ENCODE measurements at places on chromosomes 13 and 19.

DNA sequence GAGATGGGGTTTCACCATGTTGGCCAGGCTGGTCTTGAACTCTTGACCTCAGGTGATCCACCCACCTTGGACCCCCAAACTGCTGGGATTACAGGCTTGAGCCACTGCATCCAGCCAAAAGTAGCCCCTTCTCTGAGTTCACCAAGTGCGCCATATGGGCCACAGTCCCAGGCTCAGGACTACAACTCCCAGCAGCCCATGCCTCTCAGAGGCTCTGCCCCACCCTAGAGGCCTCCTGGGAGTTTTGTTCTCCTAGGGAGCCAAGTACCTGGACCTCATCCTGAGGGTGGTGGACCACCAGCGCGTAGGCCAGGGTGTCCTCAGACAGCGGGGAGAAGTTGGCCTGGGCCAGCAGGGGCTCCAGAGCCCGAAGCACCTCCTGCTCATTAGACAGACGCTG is 18.8 kb downstream of the TMEM143 start:
- DNase-seq: no peak

DNA sequence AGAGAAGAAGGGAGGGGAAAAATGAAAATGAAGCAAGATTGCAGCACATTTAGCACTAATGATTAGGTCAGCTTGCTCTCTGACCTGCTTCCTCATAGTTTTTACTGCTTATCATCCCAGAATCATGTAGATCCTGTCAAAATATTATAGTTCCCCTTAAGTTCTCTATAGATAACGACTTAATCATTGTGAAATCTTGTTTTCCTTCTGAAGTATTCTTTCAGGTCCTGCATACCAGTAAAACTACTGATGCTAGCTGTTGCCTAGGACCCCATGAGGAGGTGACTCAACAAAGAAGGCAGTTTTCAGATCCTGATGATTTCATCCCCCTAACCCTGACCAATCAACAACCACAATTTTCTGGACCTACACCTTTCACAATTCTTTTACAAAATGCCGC is 1131.7 kb downstream of the SLITRK5 start:
- no peak for DNase-seq

DNA sequence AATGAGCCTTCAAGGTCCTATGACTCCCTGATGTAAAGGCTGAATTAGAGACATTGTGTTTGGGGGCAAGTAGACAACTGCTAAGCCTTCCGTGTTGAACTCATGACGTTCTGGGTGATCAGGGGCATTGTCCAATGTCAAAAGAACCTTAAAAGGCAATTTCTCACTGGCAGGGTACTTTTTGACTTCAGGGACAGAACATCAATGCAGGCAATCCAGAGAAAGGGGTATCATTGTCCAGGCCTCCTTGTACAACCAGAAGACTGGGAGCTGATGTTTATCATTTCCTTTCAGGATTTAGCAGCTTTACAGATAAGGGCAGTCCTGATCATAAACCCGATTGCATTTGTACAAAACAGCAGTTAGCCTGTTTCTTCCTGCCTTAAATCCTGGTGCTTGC is 25.0 kb upstream of the SMAD9 start:
- DNase-seq: no peak

DNA sequence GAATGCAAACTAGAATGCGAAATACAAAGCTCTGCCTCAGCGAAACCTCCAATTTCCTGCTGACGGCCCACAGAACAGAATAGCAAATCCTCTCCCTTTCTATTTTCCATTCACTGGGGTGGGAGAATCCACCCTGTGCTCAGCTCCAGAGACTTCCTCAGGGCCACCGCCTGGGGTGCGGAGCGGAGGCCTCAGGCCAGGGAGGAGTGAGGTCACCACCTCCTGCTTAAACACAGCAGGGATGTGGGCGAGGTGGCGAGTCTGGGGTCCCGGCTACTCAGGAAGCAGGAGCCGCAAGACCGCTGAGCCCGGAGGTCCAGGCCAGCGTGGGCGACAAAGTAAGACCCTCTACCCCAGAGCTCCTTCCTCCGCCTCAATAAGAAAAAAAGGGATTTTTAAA is 666 bp upstream of the ZNF320 start:
- DNase-seq: peak; percentile 73

GRCh38 chr19:40687525-40688016 is 2.9 kb downstream of the NUMBL start:
- peak; percentile 97 for DNase-seq

DNA sequence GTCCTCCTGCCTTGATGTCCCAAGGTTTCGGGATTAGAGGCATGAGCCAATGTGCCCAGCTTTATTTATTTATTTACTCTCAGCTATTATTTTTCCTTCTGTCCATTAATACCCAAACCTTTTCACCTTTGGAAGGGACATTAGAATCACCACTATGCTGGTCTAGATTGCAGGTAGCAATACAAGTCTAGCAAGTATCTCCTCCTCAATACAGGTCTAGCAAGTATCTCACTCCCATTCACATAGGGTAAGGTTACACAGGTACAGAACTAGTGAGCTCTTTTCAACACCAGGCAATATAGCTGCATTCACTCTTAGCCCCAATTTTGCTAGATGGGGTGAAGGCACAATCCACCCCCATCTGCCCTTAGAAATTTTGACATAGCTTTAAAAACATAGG is 17.4 kb upstream of the SPRYD7 start:
- DNase-seq: no peak

Measured in lower leg skin (tissue), 4 donors.